ENCODE measurements at places on chromosomes 5 and 9. TPM values are rescaled to one million over a fixed set of nuclear protein-coding genes. Genes with fewer than 3 reads are reported as not detected.

The FOXD1 gene
- total RNA-seq, result 0.05 TPM

DNA sequence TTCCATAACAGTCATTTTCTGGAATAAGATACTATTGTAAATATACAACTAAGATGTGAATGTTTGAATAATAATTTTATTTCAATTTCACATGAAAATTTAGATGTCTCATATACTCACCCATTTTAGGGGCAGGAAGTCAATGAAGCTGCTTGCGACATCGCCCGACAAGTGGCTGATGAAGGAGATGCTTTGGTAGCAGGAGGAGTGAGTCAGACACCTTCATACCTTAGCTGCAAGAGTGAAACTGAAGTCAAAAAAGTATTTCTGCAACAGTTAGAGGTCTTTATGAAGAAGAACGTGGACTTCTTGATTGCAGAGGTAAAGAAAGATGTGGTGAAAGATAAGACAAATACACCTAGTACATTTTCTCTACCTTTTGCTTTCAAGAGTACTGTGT, 8.6 kb downstream of the BHMT start:
- H3K4me1 ChIP-seq, result no peaks in the 10 kb centered on the region
- H3K27ac ChIP-seq, result no peak overlapping the region
- H3K27me3 ChIP-seq, result no peaks in the 10 kb centered on the region

DNA sequence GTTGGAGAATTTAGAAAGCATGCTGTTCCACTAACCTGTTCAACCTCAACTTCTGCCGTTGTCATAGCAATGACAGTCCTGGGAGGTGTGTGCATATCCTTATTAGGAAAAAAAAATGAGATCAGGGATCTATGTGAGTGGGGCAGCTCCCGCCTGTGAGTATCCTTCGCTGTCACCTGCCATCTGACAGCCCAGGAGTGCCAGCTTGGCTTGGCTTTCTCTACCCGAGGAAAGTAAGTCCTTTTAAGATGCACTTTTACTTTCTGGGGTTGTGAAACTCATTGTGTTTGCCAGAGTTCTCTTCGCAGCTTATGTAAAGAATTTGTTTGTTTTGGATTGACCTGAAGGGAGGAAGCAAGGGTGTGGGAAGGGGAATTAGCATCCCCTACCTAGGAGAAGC, 21.8 kb downstream of the PCDHAC2 start:
- no peaks in the 10 kb centered on the region for H3K36me3 ChIP-seq
- H3K4me3 ChIP-seq, result no peak overlapping the region
- no peak overlapping the region for H3K27ac ChIP-seq
- DNase-seq, result no peak
- H3K4me1 ChIP-seq, result no peaks in the 10 kb centered on the region
- no peaks in the 10 kb centered on the region for H3K27me3 ChIP-seq

DNA sequence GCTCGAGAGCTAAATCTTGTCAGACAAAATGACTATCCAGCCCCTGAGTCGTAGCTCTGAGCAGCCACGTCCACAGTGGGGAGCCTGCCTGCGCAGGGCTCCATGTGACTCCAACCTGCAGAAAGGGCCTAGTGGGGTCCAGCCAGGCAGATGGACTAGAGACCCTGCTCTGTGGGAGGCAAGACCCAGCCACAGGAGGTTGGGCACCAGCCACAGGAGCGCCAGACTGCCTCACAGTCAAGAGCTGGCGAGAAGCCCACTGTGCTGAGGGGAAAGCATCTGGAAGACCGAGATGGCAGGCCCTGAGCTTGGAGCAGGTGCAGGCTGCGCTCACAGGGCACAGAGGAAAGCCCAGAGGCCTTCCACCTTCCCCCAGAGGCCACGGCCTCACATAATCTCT, 61.4 kb downstream of the C5orf15 start:
- H3K4me1 ChIP-seq, result no peaks in the 10 kb centered on the region
- H3K27me3 ChIP-seq, result no peaks in the 10 kb centered on the region
- no peaks in the 10 kb centered on the region for H3K36me3 ChIP-seq
- H3K4me3 ChIP-seq, result no peak overlapping the region

The TTC1 gene
- 63.7 TPM for total RNA-seq

DNA sequence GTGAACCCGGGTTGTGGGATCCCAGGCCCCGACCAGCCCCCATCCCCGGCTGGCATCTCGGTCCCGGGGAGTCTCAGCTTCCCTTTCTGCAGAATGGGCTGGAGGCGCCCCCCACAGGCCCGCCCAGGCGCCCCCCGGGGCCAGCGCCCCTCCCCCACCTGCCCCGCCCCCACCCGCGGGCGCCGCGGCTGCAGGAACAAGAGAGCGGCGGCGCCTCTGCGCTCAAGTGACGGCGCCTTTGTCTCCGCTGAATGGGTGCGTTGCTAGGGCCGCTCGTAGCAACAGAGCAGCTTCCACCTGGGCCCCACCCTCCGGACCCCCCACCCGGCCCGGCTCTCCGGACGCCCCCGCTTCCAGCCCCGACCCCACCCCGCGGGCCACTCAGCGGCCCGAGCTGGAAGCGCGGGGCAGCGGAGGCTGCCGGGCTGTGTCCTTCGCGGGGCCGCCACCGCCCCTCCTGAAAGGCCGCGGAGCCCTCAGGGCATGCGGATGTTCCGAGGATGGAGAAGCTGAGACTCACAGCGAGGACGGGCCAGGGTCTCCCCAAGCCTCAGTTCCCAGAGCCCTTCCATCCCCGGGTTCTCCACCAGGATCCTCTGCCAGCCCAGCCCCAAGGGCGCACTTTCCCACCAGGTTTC, 27.5 kb downstream of the ADGRD2 start:
- no peak overlapping the region for H3K27ac ChIP-seq
- no peaks in the 10 kb centered on the region for H3K36me3 ChIP-seq
- peaks cover 5% of the 10 kb centered on the region for H3K4me1 ChIP-seq
- H3K27me3 ChIP-seq, result peaks cover 18% of the 10 kb centered on the region
- no peak for DNase-seq

DNA sequence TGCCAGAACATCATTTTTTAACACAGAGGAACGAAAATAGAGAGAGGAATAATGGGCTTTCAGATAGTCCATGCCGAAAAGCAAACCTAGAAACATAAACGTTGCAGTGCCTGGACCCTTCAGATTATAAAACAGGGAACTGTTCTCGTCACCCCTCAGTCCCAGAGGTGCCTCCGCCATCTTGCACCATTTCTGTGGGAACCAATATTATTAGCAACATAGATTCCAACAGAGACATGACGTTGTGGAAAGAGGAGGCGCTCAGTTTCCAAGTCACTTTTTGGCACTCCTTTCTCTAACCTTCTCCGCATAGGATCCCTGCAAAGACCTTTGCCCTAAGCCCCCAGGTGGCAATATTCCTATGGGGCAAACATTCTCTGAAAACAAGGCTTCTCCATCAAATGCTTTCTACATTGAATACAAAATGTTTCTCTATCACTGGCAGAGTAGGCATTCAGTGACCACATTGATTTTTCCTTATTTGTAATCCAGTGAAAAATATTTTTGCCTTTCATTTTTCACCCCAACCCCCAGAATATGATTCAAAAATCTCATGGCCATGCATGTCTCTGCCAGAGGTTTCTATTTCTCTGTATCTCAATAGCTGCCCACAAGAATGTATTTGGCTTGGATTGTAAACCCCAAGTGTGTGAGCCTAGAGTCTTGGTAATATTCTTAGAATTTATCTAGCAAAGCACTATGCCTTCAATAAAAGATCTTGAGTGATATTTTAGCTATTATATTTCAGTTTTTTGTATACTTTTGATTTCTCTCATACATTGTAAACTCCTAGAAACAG, 500.8 kb upstream of the WWC1 start:
- no peaks in the 10 kb centered on the region for H3K4me1 ChIP-seq
- no peaks in the 10 kb centered on the region for H3K27me3 ChIP-seq
- DNase-seq, result no peak
- H3K36me3 ChIP-seq, result no peaks in the 10 kb centered on the region
- no peak overlapping the region for H3K4me3 ChIP-seq
- H3K27ac ChIP-seq, result no peak overlapping the region

DNA sequence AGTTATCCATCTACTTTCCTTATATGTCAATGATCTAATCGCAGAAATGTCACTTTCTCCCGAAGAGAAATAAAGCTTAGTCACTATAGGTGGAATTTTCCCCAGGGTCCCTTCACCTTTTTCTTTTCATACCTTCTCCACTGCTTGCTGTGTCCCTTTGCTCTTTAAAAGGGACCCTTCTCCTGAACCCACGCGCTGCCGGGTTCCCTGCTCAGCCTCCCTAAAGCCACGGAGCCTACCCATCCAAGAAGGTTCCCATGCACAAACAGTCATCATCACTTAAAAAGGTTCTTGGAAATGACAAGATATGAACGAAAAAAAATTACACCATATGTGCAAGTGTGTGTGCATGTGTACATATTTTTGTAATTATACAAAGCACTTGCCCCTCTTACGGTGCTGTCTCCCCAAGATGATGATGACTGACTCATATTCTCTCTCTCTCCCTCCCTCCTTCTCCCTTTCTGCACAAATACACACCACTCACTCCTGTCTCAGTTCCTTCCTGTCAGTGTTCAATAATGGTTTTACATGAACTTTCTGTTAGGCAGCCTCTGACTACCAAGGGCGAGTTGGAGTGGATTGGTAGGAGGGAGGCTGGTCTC, 1.5 kb upstream of the PTPRD start:
- H3K27ac ChIP-seq, result no peak overlapping the region
- no peaks in the 10 kb centered on the region for H3K4me1 ChIP-seq
- no peak for DNase-seq
- no peaks in the 10 kb centered on the region for H3K36me3 ChIP-seq
- no peak overlapping the region for H3K4me3 ChIP-seq
- peaks cover 37% of the 10 kb centered on the region for H3K27me3 ChIP-seq
